ENCODE measurements at places on chromosomes 4 and X.
A peak's percentile ranks its signal among the peaks of the same experiment; 100 is the strongest.

GRCh38 chr4:146099585-146099984 is 75.9 kb upstream of the LSM6 start:
- DNase-seq: no peak

DNA sequence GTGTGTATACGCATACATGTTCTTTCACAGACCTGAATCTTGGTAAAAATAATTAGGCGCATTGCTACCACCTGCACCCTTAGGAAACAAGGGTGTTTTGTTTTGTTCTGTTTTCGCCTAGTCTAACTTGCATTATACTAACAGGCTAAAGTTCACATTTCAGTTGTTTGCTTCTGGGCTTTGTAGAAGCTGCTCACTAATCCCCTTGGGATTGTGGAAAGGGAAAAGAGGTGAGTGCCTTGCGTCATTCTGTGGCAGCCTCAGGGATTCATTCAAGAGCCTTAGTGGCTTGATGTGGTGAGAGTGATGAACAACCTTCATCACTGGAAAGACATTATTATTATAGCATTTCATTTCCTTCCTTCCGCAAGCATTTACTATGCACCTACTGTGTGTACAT is 331.1 kb downstream of the ADGRL3 start:
- DNase-seq: no peak

GRCh38 chr4:81604683-81605218 is 133.0 kb upstream of the RASGEF1B start:
- no peak for DNase-seq

GRCh38 chrX:23766650-23767551 is 16.1 kb upstream of the SAT1 start:
- DNase-seq: no peak

DNA sequence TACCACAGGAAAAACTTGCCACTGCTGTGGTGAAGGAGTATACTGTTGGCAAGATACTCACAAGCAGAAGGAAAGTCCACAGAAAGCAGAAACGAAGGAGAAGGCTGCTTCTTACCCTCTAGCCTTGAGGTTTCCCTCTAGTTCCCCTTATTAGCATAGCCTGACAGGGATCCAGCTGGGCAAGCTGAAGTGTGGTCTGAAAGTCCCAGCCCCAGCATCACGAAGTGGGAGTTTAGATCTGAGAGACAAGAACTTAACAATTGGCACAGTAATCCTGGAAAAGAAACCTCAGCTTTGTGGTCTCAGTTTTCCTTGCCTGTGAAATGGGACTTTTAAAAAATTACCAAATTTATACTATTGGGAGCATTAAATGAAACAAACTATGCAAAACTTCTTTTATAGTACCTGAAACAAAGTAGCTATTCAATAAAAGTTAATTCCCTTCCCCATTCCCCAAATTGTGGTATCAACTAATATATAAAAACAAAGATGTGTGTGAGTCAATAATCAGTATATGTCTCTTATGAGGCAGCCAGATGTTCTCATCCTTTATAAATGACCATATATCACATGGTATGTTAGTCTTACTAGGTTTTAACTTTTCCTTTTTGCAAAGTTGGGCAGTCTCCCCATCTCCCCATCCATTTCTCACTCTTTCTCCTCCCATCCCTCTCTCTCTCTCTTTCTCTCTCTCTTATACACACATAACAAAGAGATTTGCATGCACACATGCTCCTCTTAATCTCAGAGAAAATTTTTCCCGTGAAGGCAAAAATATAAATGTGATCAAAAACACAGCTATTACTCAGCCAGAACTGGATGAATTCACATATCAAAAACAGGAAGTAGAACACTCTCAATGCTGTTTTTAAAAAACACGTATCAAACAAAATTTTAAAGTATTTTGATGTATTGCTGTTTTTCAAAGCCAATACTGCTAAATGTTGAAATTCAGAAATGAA is 57.8 kb downstream of the SCFD2 start:
- DNase-seq: no peak

DNA sequence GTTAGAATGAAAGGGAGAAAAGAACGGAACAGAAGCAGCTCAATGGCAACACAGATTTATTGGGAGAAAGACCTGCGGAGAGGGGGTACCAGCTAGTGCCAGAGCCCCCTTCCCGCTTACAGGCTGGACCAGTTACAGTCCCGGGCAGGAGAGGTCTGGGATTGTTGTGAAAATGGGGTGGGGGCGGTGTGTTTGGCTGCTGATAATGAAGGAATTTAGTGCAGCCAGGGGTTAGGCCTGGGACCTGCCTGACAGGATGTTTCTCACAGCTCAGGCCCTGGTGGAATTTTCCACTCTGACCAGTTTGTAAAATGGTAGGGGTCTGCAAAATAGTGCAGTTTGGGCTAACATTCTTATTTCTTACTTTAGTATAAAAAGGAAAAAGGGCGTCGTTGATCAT is 75.4 kb upstream of the SPIN4 start:
- no peak for DNase-seq

DNA sequence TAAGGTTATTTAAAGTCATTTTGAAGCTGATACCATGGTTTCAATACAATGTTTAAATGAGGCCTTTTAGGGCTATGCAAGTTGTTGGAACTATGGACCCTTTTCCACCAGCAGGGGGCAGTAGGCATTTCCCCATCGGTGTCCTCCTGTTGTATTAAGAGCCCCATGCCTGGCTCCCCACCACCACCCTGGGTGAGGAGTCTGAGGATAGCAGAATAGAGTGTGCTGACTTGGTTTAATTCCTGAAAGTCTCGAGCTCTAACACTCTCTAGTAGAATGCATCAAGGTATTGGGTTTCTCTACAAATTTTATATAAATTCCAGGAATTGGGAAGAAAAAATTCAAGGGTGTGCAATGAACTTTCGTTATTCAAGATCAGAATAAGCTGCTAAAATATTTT is 234.8 kb upstream of the JADE1 start:
- peak; percentile 82 for DNase-seq

All from thyroid gland (tissue), 4 donors.